Germinal center (tissue), 1 donor: ENCODE measurements at places on chromosomes 2 and 18.

DNA sequence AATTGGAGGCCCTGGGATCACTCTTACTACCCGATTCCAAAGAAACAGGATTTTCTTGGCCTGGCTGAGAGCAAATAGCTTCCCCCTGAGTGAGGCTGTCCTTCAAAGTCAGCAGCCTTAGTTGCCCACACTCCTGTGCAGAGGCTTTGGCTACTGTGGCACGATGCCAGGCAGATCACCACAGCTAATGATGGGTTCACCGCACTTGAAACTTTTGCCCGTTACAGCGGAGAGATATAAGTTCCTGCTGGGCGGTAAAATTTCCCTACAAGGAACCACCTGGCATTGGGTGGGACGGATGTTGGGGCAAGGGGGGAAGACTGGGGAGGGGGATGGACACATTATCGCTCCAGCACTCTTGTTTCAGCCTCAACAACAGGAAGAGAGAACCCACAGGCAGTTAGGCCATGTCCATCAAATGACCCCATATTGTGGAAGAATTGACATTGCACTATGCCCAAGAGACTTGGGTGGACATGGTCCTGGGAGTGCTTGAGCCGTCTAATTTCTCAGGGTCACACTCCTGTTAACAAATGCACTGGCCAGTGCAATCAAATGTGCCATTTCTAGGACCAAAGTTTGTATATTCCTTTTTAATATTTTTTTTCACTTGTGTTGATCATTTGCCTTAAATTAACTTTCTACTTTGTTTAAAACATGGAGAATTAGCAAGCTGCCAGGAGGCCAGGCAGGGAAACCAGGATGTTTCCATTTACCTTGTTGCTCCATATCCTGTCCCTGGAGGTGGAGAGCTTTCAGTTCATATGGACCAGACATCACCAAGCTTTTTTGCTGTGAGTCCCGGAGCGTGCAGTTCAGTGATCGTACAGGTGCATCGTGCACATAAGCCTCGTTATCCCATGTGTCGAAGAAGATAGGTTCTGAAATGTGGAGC, 4.4 kb downstream of the IL1B start:
- DNase-seq, result no peak

DNA sequence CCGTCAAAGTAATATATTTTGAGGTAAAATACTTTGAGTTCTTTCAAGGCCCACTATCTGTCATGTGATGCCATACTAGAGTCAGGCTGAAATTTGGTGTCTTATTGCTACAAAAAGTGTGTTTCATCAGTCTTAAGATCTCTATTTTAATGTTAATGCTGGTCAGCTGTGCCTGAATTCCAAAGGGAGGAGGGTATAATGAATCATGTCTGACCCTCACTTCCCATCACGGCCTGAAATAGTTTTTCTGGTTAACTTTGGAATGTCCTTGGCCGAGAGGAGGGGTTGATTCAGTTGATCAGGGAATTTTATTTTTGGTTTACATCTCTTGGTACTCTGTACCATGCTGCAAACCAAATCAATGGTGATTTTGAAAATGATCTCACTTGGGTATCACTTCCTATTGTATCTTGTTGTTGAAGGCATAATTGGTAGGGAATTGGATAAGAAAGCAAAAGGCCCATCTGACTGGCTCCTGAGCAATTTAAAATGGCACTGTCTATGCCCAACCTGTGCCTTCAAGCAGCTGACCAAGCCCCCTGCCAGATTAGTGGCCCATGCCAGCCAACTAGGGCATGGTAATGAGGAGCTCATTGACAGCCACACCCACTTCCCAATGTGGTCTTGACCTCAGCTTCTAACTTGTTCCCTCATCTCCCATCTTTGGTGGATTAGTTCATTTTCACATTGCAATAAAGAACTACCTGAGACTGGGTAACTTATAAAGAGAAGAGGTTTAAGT, 6.1 kb upstream of the SLC35F5 start:
- DNase-seq, result no peak

- DNase-seq, result no peak
Measured at GRCh38 chr2:176056406-176056805, 27.4 kb downstream of the EVX2 start.

GRCh38 chr2:240599141-240599583, 12.6 kb downstream of the CAPN10 start:
- no peak for DNase-seq

- no peak for DNase-seq
Measured at GRCh38 chr2:216714376-216714775, 19.0 kb upstream of the IGFBP5 start.

- no peak for DNase-seq
Measured at GRCh38 chr2:64273524-64274398, 129.5 kb upstream of the PELI1 start.

DNA sequence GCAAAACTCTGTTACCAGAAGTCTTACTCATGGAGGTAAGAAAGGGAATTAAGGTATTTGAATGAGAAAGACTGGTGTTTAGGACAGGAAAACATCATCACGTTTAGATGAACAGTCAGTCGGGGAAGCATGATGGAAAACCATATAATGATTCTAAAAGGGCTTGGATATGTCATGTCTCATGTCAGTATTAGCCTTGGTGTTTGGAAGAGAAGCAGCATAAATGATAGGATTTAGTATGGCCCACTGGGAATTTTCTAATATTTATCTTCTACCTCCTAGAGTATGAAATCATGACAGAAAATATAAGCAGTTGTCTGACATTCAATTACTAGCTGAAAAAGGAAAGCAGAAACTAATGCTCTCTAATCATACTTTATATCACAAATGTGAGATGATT, 1643.6 kb upstream of the CELF4 start:
- no peak for DNase-seq

DNA sequence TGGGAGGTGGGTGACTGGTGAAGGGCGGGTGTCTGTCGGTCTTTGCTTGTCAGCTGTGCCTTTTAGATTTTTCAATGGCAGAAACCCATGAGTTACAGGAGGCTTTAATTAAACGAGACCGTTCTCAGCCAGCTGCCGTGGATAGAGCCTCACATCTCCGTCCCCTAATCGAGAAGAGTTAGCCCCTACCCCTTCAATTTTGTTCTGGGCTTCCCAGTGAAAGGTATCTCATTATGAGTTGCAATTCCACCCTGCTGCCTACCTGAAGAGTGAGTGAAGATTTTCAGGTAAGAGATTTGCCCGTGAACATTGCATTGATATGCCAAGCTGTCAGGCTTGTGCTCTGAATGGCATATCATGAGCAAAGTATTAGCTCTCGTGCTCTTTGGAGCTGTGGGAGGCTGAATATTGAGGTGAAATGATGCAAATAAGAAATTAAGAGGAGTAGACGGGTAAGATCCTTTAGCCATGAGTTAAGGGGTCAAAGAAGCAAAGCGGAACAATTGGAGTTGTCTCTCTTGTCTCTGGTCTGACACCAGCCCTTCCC, 118.7 kb upstream of the MSTN start:
- no peak for DNase-seq

GRCh38 chr2:213046431-213046830, 105.0 kb downstream of the IKZF2 start:
- DNase-seq, result no peak

DNA sequence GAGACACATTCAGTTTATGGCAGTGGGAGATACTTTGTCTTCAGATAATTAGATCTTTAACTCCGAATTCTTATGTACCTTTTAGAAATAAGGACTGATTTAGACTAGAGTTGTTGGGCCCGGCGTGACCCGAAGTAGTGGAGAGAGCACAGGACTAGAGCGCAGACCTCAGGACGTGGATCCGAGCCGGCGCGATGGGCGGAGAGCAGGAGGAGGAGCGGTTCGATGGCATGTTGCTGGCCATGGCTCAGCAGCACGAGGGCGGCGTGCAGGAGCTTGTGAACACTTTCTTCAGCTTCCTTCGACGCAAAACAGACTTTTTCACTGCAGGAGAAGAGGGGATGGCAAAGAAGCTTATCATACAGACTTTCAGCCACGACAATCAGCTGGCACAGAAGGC, 54.5 kb downstream of the FMNL2 start:
- no peak for DNase-seq

- no peak for DNase-seq
Measured at GRCh38 chr2:105848367-105848766, 103.7 kb downstream of the NCK2 start.

GRCh38 chr2:239936838-239937581, 88.1 kb downstream of the NDUFA10 start:
- no peak for DNase-seq
